Activated naive CD4-positive, alpha-beta T cell (primary cell): ENCODE measurements at places on chromosomes 5 and 9.

GRCh38 chr9:87199278-87199677 lies 252.0 kb upstream of the GAS1 start:
- no peak for DNase-seq

DNA sequence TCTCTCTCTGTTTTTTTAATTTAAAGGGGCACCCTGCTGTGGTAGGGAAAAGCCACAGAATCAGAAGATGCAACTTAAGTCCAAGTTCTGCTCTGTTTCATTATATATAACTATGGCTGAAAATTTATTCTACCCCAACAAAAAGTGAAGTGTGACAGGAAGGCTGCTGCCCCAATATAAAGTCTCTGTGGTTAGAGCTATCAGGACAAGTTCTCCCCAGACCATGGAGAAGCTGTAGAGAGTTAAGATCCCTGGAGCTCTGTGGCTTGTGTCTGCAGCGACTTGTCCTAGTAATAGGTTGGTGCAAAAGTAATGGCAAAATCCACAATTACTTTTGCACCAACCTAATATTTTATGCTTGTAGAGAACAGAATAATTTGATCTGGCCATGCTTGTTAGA lies 250.9 kb downstream of the PSAT1 start:
- DNase-seq = no peak

DNA sequence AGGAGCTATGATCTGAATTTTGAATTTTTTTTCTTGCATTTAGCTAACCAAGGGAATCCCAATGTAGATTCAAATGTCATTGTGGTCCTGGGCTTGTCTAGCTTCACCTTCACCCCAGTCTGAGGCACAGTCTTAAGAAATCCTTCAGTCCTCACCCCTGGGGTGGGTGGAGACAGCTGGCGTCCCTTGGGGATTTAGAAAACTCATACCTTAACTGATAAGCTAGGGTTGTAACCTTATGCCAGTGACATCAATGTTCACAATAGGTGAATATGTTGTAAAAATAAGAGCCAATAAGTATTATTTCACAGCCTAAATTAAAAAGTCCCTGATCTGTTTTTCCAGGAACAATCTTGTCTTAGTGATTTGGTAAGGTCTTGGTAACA lies 4.6 kb downstream of the ISOC1 start:
- DNase-seq = no peak

- no peak for DNase-seq
Observed at GRCh38 chr5:112210430-112211005, 208.6 kb downstream of the EPB41L4A start.

GRCh38 chr5:74767579-74767913 lies 497 bp downstream of the NSA2 start:
- DNase-seq = no peak

GRCh38 chr5:168315416-168316138 lies 24.1 kb downstream of the WWC1 start:
- no peak for DNase-seq

DNA sequence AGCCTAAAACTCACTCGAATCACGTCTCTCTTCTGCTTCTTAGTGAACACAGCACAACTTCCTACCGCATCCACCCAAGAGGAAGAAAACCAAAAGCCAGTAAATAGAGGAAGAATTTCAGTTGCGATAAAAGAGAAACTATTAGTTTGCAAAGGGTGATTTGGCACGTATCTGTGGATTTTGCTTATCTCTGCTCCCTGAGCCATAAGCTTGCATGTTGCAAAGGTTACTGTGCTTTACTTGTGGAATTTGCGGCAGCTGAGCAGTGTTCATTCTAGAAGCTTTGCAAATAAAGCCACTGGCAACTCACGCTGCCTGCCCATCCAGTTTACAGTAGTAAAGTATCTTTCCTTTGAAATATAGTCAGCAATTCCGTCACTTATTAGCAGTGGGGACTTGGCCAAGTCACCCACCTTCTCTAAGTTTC lies 149.0 kb upstream of the PCA3 start:
- no peak for DNase-seq

- no peak for DNase-seq
Observed at GRCh38 chr9:96108691-96109380, 193.1 kb downstream of the HSD17B3 start.

DNA sequence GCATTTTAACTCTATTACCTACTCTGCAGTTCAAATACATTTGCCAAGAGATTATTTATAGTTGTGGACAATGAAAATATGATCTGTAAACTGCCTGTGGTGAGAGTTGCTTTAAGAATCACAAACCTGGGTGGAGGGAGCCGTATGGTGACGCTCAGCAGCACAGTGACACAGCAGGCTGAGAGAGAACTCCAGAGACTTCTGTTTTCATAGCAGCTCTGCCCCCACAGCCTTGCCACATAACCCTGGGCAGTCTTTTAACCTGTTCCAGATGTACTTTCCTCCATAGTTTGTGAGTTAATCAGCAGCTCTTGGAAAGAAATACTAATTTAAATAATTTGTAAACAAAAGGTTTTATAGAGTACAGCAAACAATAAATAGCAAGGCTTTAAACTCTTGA lies 450.5 kb downstream of the ELAVL2 start:
- DNase-seq = no peak

- DNase-seq = no peak
Observed at GRCh38 chr5:122054266-122054665, 23.8 kb downstream of the LOX start.

DNA sequence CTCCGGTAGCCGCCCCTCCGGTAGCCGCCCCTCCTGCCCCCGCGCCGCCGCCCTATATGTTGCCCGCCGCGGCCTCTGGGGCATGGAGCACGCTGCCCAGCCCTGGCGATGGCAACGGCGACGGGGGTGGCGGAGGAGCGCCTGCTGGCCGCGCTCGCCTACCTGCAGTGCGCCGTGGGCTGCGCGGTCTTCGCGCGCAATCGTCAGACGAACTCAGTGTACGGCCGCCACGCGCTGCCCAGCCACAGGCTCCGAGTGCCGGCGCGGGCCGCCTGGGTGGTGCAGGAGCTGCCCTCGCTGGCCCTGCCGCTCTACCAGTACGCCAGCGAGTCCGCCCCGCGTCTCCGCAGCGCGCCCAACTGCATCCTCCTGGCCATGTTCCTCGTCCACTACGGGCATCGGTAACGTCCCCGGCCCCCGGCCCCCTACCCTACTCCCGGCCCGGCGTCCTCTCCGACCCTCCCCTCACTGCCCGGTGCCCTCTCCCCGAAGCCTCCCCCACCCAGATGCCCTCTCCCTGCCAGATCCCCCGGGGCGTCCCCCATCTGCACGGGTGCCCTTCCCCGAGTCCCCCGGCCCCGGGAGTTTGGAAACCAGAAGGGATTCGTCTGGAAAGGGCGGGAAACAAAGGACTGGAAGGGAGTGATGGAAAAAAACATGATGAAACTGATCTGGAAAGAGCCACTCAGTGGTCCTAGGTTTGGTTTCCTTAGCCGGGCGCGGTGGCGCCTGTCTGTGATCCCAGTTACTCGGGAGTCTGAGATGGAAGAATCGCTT lies 417 bp downstream of the SRD5A1 start:
- no peak for DNase-seq

DNA sequence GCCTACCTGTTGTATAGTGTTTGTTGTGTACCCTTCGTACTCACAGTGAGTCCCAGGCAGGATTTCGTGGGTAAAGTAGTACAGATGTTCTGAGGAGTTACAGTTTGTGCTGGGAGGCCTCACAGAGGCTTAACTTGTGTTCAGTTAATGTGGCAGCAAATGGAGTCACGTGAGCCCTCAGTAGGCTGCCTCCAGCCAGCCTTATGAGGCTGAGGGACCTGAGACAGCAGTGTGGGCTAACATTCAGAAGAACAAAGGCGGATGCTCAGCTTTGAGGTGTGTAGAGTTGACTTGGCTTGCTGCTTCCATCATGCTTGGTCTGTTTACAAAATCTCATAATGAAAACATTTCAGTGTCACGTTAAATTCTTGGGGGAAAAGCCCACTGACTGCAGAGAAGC lies 118.1 kb downstream of the TRIO start:
- DNase-seq = no peak

- DNase-seq = no peak
Observed at GRCh38 chr5:154811239-154811638, 39.2 kb downstream of the FAXDC2 start.

- DNase-seq = no peak
Observed at GRCh38 chr5:131996210-131997025, 15.0 kb downstream of the ACSL6 start.

DNA sequence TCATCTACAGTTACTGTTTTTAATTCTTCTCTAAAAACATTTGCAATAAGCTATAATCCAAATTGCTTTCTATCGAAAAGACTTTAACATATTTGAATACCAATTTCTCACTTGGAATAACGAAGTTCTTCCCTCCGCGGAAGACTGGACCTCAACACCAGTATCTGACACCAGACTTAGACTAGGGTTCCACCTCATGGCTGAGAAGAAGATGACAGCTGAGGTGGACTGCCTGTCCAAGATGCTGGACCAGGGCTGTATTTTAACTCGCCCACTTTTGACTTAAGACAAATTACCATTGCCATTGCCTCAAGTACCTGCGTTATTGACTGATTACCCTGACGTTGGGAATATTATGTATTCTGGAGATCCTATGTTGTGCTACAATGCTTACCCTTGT lies 34.1 kb downstream of the ZMAT2 start:
- DNase-seq = no peak

DNA sequence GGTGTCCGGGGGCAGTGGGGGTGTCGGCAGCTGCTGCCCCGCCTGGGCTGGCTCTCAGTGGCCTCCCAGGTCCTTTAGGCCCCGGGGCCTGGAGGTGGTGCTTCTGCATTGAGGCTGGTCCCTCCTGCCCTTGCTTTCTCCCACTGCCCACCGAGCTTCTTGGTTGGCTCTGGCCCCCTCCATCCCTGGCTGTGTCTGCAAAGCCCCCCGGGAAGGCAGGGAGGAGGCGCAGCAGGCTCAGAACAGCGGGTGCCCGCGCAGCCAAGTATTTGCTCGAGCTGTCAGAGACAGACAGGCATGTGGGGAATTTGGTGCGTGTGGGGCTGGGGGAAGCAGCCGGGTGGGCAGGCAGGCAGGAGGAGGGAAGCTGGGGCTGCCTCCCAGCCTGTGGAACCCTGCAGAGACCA lies 11.5 kb downstream of the CXXC5 start:
- DNase-seq = no peak

DNA sequence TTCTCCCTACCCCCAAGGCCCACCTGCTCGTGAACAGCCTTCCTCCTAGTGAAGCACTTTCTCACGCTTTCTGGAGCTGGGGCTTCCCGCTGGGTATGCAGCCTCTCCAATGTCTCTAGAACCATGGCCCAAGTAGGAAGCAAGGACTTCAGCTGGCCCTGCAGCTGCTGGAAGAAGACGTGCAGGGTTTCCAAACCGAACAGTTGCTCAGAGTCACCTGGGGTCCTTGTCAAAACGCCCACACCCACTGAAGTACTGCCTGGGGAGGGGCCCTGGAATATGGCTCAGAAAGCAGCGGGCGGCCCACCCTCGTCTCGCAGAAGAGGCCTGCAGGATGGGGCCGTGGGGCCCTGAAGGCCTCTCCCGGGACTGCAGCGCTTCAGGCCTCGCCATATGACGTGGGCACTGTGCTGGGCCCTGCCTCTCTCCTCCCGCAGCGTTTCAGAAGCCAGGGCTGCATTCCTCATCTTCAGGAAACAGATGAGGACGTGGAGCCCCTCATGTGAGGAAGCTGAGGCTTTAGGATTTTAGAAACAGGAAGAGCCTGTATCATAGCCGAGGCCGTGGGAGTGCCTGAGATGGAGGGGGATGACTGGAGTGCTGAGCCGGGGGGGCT lies 116.0 kb upstream of the LMX1B start:
- DNase-seq = no peak

- no peak for DNase-seq
Observed at GRCh38 chr9:104386013-104386412, 118.0 kb upstream of the OR13F1 start.

DNA sequence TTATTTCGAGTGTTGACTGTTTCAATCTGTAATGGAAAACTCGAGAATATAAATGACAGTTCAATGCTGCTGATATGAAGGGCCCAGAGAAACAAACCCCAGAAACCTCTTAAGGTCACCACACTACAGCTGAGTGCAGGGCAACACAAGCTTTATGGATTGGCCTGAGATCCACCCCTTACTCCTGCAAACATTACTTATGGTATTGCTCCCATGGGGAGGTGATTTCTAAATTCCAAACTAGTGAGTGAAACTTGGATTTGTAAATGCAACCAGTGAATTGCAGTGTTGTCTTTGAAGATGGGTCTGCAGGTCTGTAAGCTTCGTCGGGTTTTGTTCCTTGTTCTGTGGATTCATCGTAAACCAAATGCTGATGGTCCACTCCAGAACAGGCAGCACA lies 85.4 kb downstream of the NTRK2 start:
- no peak for DNase-seq

DNA sequence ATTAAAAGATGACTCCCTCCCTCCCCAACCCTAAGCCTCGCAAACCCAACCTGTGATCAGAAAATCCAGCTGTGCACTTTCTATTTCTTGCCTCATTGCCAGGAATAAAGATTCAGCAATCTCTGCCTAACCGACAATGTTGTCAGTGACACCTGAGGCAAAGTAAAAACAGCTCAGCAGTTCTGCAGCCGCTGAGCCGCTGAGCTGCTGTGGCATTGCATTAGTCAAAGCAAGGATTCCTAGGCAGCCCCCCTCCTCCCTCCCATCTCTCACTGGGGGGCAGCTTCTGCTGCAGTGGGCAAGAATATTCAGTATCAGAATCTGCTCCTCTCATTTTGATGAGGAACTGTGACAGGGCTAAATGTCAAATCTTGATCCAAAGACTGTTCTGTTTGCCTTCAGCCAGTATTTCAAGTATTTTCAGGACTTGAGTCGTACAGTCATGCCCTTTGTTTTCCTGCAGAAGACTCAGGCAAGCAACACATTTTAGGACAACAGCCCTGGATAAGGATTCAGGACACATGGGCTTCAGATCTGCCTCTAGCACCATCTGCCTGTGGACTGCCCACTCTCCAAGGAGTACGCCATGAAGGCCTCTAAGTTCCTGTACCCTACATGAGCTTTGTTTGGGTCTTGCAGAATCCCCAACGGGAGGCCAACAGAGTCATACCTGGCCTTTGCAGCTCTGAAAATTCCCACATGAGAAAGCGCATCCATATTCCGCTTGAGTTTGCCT lies 41.1 kb upstream of the DAP start:
- DNase-seq = no peak

- DNase-seq = no peak
Observed at GRCh38 chr5:134792286-134792685, 33.7 kb downstream of the DDX46 start.

- no peak for DNase-seq
Observed at GRCh38 chr5:82147860-82148573, 130.1 kb downstream of the RPS23 start.

GRCh38 chr5:8050616-8051175 lies 181.7 kb downstream of the MTRR start:
- DNase-seq = no peak

DNA sequence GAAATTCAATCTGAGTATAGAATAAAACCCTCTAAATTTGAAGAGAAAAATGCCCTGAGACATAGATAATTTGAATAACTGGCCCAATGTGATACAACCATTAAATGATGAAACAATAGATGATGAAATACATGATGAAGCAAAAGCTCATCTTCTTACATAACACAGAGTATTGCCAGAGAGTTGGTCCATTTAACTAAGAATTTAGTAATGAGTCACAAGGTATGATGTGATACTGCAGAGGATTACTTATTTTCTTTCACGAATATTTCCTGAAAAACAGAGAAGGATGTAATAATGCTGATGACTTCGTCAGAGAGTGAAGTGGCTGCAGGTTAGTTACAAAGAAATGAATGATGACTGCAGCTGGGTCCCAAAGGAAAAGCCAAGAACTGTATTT lies 379.3 kb downstream of the CDH12 start:
- DNase-seq = no peak
